HAP-1 (cell line): ENCODE measurements at places on chromosomes 1 and 21.

- DNase-seq, result no peak
Measured at GRCh38 chr1:208235982-208236761, 8.0 kb downstream of the PLXNA2 start.

DNA sequence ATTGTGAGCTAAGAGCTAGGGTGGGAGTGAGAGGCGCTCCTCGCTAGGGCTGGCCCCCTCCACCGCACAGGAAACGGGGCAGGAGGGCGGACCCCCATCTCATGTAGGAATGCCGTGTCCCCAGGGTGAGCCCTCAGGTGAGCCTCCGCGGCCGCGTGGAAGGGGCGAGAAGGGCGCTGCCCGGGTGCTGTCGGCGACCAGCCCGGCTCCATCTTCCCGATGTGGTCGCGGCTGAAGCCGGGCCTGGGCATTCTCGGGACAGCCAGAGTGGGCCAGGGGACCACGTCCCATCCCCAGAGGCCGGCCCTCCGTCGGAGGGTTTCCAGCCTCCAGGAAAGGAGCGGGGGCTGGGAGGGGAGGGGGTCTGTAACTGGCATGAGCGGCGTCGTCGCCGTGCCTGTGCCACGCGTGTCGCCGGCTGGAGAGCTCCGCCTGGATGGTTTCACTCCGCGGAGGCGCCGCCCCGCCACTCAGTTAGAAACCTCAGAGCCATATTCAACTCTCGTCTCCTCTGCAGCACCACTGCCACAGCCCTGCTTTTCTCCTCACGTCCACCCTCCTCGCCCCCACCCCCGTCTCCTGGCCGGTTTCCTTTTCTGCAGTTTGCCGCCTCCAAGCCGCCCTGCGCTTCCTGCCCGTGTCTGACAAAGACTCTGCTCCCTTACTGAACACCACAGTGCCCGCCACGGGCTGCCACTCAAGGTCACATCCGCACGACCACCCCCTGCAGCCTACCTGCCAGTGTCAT lies at the start of gene TMEM269:
Gene TMEM269 (plus strand): TSS at position 46 of the 748 bp plus-strand sequence. CDS start 4,903 bp downstream, outside the sequence.
- DNase-seq, result no peak

DNA sequence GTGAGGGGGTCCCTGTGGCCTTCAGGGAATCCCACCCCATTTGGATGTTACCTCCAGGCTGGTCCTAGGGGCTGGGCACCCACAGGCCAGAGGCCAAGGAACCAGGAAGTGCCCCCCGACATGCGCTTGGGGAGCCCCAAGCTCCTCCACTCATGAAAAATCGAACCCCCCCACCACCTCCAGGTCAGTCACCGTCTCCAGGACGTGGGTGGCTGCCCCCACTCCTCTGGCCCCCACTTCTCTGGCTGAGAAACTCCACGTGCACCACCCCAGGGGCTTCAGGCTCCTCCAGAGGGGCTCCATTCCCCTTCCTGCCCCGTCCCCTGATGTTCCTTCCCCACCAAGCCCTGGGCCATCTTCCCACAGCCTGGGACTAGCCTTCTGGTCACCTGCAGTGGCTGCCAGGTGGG lies 30.5 kb upstream of the POFUT2 start:
- no peak for DNase-seq

- no peak for DNase-seq
Measured at GRCh38 chr1:230867101-230867902, 1.0 kb downstream of the C1orf198 start.

- no peak for DNase-seq
Measured at GRCh38 chr1:222171005-222171404, 376.9 kb downstream of the HHIPL2 start.

GRCh38 chr1:207897188-207897587 lies 13.7 kb downstream of the CD34 start:
- DNase-seq, result no peak

- no peak for DNase-seq
Measured at GRCh38 chr1:18927082-18927653, 24.8 kb upstream of the ALDH4A1 start.

DNA sequence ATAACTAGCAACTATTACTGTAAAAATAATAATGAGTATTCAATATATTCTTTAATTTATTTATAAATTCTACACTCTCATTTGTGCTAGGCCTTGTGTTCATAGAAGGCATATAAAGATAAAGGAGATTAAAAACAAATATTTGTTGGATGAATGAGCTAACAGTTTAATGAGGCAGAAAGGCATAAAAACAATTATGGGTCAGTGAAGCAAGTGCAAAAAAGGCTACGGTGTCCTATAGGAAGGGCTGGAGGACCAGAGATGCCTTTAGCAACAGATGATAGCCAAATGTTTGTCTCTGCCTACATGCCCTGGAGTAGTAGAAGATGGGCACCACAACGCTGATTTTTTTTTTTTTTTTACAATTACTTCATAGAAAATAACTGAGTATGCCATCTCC lies 45.7 kb downstream of the PTGS2 start:
- no peak for DNase-seq

DNA sequence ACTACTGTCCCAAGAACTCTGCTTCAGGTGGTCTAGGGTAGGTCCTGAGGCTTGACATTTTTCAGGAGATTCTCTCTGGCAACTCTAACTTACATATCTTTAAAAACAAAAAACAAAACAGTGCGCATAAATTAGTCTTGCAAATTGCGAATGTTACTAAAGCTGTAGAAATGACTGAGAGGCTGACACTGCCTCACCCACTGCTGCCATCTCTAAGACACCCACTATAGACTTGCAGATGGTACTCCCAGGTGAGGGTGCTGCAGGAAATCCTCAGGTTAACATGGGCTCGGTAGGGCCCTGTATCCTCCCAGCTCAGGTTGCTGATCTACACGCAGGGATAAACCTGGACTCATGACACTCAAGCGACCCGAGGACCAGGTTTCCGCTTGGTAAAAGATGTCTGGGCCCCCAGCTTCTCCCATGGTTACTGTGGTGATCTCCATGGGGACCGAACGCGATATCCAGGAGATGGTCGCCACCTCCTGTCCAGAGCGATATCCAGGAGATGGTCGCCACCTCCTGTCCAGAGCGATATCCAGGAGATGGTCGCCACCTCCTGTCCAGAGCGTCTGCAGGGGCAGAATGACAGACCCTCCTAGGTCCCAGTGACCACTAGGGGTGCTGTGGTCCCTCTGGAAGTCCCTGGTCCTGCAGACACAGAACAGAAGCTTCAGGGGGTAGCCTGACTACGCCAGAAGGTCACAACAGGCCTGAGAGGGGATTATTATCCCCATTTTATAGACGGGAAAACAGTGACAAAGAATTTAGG lies 16.2 kb upstream of the LY9 start:
- DNase-seq, result peak; percentile 15

DNA sequence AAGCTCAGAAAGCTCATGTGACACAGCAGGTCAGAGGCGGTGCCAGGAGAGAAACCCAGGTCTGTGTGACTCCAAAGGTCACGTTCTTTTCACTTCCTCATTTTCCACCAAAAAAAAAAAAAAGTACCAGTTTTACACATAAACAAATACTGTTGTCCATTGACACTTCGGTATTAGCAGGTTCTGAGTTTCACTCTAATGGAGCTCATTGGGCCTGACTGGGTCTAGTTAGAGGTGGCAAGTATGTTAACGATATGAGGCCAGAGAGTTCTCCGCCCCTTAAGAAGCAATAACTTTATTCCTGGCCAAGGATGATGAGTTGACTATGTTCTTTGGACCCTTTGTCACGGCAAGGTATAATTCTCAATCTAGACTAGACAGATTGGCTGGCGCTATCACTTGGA lies 30.0 kb upstream of the SDE2 start:
- DNase-seq, result no peak

DNA sequence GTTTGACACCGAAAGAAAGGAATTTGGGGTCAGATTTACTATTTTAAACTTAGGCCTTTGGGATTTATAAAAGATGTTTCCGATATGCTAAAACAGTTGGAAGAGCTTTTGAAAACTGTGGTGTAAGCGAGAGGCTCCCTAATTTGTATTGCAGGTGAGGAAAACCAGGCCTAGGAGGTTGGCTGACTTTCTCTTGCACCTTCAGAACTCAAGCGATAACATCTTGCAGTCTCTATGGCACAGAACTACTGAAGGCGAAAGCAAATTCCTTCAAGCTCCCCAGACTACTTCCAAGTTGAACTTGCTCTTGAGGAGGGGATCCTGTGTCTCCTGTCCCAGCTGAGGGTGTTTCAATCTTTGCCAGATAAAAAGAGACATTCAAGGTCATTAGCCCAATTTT lies 685.7 kb downstream of the ADGRL2 start:
- no peak for DNase-seq
